ENCODE measurements at places on chromosomes 16 and 17. TPM values are rescaled to one million over a fixed set of nuclear protein-coding genes. Genes with fewer than 3 reads are reported as not detected.

The SLC38A7 gene
- total RNA-seq = 5.0 TPM

The AANAT gene
- total RNA-seq = not detected

The USP43 gene
- total RNA-seq = 0.34 TPM

The PROCA1 gene
- total RNA-seq = 4.5 TPM

The NDRG4 gene
- 1.6 TPM for total RNA-seq

The KRTAP4-5 gene
- total RNA-seq = not detected

The E4F1 gene
- total RNA-seq = 19.3 TPM

The IGF2BP1 gene
- 0.29 TPM for total RNA-seq

The XAF1 gene
- 27.4 TPM for total RNA-seq

The RCVRN gene
- total RNA-seq = not detected

The KCNH6 gene
- not detected for total RNA-seq
